Spleen (tissue), 13 donors: ENCODE measurements at places on chromosomes 12 and 14. TPM values are rescaled to one million over a fixed set of nuclear protein-coding genes. Genes with fewer than 3 reads are reported as not detected.

- H3K27me3 ChIP-seq = no peaks in the 10 kb centered on the region
- no peaks in the 10 kb centered on the region for H3K36me3 ChIP-seq
- no peak for DNase-seq
- no peak overlapping the region for H3K27ac ChIP-seq
Measured at GRCh38 chr14:105783707-105784106, 257.3 kb downstream of the TMEM121 start.

- H3K36me3 ChIP-seq = no peaks in the 10 kb centered on the region
- H3K27ac ChIP-seq = no peak overlapping the region
- H3K4me1 ChIP-seq = peaks cover 5% of the 10 kb centered on the region
- H3K4me3 ChIP-seq = no peak overlapping the region
Measured at GRCh38 chr12:12531194-12531593, 31.5 kb downstream of the DUSP16 start.

DNA sequence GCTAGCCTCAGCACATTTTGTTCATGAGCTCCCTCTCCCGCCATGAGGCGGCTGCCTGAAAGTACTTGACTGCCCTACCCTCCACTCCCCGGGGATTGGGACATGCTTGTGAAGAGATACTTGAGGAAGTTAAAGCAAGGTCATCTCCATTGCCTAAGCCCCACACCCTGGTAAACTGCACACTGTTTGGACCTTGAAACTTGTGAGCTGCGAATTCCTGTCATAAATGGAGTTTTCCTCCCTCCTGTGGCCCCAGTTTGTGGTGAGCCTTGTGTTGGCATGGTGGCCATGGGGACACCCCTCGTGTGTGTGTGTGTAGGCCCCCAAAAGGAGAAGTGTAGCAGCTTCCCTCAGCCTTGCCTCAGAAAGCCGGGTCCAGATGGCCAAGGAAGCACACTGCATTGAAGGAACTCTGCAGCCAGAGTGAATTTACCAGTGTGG is 395.5 kb downstream of the ZFP36L1 start:
- H3K4me3 ChIP-seq = no peak overlapping the region
- no peaks in the 10 kb centered on the region for H3K27me3 ChIP-seq
- peaks cover 44% of the 10 kb centered on the region for H3K4me1 ChIP-seq
- H3K27ac ChIP-seq = peak overlapping the region; percentile 40
- peak; percentile 84 for DNase-seq

DNA sequence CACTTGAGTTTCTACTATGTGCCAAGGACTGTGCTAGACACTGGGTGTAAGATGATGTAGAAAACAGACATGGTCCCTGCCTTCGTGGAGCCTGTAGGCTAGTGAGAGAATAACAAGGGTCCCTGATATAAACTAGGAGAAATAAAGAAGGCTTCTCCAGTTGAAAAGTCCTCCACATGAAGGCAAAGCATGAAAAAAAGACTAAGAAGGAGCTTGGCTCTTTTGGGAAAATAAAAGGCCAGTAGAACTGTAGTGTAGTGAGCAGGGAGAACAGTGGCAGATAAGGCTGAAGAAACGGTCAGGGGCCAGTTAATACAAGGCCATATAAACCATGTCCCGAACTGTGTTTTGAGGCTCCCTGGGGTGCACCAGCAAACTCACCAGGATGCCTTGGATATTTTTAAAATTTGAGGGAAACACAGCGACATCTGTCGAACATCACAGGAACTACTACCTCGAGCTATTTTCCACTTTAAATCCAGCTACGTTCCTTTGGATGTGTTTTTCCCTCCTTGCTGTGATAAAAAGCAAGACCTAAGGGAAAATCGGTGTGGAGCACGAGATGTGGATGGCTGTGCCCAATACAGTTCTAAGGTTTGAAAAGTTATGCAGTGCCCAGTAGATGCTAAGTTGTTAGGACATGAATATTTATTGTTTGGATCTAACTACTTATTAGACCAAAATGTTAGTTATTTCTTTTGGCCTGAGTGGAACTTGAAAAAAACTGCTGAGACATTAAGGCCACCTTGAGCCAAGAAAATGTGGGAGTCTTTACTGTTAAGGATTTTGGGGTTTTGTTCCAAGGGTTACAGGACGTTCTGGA is 8.5 kb upstream of the CFL2 start:
- H3K4me3 ChIP-seq = no peak overlapping the region
- no peaks in the 10 kb centered on the region for H3K27me3 ChIP-seq
- H3K36me3 ChIP-seq = no peaks in the 10 kb centered on the region
- H3K4me1 ChIP-seq = no peaks in the 10 kb centered on the region
- H3K27ac ChIP-seq = no peak overlapping the region
- DNase-seq = no peak

DNA sequence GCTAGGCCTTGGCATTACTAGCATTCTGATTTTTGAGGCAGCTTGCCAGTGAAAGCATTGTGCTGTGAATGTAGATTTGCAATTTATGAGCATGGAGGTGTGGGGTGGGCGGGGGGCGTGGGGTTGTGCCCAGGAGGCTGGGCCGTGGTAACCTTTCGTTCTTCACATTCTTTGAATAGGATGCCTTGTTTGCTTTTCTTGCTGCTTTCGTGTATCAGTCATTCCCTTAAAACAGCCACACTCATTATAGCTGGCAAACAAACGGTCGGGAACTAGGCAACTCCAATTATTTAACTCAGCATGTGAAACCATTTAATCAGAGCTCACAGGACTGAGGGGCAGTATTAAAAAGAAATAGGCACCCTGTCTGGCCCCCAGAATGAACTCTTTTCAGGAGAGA is 115.9 kb upstream of the PELI2 start:
- no peak overlapping the region for H3K27ac ChIP-seq
- H3K4me1 ChIP-seq = no peaks in the 10 kb centered on the region
- H3K36me3 ChIP-seq = no peaks in the 10 kb centered on the region

GRCh38 chr12:13149411-13149810 is 45.9 kb upstream of the GSG1 start:
- no peaks in the 10 kb centered on the region for H3K36me3 ChIP-seq
- no peaks in the 10 kb centered on the region for H3K27me3 ChIP-seq
- H3K27ac ChIP-seq = no peak overlapping the region
- no peak overlapping the region for H3K4me3 ChIP-seq
- no peak for DNase-seq
- peaks cover 15% of the 10 kb centered on the region for H3K4me1 ChIP-seq

GRCh38 chr12:53941187-53941586 is 2.6 kb downstream of the HOXC13 start:
- DNase-seq = no peak
- no peaks in the 10 kb centered on the region for H3K36me3 ChIP-seq
- H3K27me3 ChIP-seq = peaks cover 99% of the 10 kb centered on the region
- H3K27ac ChIP-seq = no peak overlapping the region
- H3K4me1 ChIP-seq = peaks cover 10% of the 10 kb centered on the region
- H3K4me3 ChIP-seq = no peak overlapping the region

DNA sequence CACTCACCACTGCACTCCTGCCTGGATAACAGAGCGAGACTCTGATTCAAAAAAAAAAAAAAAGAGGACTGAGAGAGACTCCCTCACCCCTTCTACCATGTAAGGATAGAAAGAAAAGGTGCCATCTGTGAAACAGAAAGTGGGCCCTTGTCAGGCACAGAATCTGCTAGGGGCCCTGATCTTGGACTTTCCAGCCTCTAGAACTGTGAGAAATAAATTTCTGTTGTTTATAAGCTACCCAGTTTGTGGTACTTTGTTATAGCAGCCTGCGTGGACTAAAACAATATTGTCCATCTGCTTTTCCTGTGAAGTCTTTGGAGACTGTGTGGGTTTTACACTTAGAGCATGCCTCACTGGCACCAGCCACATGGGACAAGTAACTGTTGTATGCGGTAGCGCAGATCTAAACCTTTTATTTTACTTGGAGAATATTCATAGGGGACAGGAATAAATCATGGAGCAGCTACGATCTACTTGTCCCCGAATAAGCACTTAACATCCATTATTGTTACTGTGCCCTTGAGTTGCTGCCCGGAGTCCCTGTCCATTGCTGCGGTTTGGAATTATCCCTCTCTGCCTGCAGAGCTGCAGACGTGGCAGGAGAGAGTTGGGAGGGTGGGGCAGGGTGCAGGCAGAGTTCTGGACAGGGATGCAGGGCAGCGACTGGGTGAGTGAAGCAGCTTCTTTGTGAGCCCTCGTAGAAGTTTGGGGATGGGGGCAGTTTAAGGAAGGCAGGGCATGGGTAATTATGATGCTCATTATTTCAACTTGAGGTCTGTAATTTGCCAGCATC is 52.4 kb upstream of the STON2 start:
- no peaks in the 10 kb centered on the region for H3K36me3 ChIP-seq
- no peak overlapping the region for H3K4me3 ChIP-seq
- peaks cover 14% of the 10 kb centered on the region for H3K4me1 ChIP-seq
- H3K27me3 ChIP-seq = no peaks in the 10 kb centered on the region

DNA sequence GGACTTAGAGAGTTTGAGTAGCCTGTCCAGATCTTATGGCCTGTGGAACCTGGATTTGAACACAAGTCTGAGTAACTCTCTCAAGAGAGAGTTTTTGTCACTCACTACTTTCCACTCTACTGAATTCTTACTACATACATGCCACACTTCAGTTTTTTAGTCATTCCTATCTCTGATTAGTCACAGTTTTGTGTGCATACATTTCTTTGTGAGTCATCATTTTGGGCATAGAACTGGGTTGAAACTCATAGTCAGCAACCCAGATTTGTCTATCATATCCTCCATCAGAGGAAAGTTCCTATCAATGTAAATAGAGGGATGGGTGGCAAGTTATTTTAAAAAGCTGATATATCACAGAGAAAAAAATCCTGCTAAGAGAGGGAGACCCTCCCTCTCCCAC is 42.9 kb downstream of the FLRT2 start:
- no peak overlapping the region for H3K4me3 ChIP-seq
- DNase-seq = no peak
- no peaks in the 10 kb centered on the region for H3K36me3 ChIP-seq
- H3K27me3 ChIP-seq = no peaks in the 10 kb centered on the region

GRCh38 chr14:28896337-28896736 is 129.8 kb downstream of the FOXG1 start:
- no peaks in the 10 kb centered on the region for H3K4me1 ChIP-seq
- H3K4me3 ChIP-seq = no peak overlapping the region
- no peak overlapping the region for H3K27ac ChIP-seq

- H3K4me3 ChIP-seq = peak overlapping the region; percentile 52
- H3K27ac ChIP-seq = peak overlapping the region; percentile 87
- DNase-seq = no peak
- H3K36me3 ChIP-seq = no peaks in the 10 kb centered on the region
- H3K4me1 ChIP-seq = peaks cover 10% of the 10 kb centered on the region
- H3K27me3 ChIP-seq = peaks cover 17% of the 10 kb centered on the region
Measured at GRCh38 chr12:95789126-95790032, 1.2 kb downstream of the NTN4 start.

DNA sequence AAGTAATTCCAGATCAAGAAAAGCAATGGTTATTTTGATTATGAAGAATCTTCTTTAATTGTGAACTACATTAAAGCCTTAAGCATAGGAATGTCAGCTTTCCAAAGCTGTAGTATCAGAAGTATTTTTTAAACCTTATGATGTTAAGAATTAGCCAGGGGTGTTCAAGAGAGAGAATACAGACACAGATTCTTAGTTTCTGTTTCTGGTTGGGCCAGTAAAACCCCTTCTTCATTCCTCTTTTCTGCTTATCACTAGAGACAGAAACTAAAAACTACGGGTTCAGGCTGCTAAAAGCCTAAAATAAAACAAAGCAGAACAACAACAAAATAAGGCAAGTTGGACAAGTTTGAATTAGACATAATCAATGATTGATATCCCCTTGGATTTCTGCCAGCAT is 38.2 kb downstream of the IFT43 start:
- no peaks in the 10 kb centered on the region for H3K4me1 ChIP-seq
- no peak for DNase-seq
- H3K36me3 ChIP-seq = peaks cover 71% of the 10 kb centered on the region
- no peak overlapping the region for H3K4me3 ChIP-seq
- H3K27ac ChIP-seq = no peak overlapping the region

Gene AQP6
- 0.03 TPM for polyA plus RNA-seq

Gene MIA2
- 18.3 TPM for polyA plus RNA-seq

Gene OTX2
- not detected for polyA plus RNA-seq

Gene MSRB3
- 4.3 TPM for polyA plus RNA-seq

Gene ZFC3H1
- 26.2 TPM for polyA plus RNA-seq

Gene DYRK2
- 7.3 TPM for polyA plus RNA-seq
